T-helper 17 cell (primary cell): ENCODE measurements at places on chromosomes 5 and 9. TPM values are rescaled to one million over a fixed set of nuclear protein-coding genes. Genes with fewer than 3 reads are reported as not detected.

GRCh38 chr5:37308793-37309192 lies 59.6 kb upstream of the CPLANE1 start:
- no peak overlapping the region for H3K27ac ChIP-seq
- H3K36me3 ChIP-seq: peaks cover 8% of the 10 kb centered on the region
- no peaks in the 10 kb centered on the region for H3K27me3 ChIP-seq
- no peaks in the 10 kb centered on the region for H3K4me1 ChIP-seq
- no peak for DNase-seq

GRCh38 chr9:137726764-137727163 lies 108.0 kb downstream of the EHMT1 start:
- H3K27me3 ChIP-seq: no peaks in the 10 kb centered on the region
- no peak for DNase-seq
- H3K4me1 ChIP-seq: peaks cover 48% of the 10 kb centered on the region
- H3K36me3 ChIP-seq: peaks cover 21% of the 10 kb centered on the region
- no peak overlapping the region for H3K4me3 ChIP-seq

SPINK5 gene
- total RNA-seq: not detected

DNA sequence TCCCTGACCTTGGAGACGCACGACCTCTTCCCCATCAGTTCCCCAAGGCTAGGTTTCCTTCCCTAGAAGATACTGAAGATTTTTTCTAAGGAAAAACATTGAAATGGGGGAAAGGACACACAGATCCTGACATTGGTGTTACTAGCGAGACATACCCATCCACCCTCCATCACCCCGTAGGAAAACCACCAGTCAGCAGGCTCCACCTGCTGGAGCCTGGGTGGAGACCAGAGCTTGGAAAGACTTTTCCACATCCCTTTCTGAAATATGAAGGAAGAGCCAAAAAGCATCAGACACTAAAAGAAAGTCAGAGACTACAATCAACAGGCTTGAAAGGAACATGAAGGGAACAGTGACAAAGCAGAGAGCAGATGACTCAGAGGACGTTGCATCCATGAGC lies 638.0 kb downstream of the IRX1 start:
- no peak overlapping the region for H3K27ac ChIP-seq
- no peak overlapping the region for H3K4me3 ChIP-seq
- H3K27me3 ChIP-seq: no peaks in the 10 kb centered on the region
- no peak for DNase-seq
- H3K4me1 ChIP-seq: no peaks in the 10 kb centered on the region
- no peaks in the 10 kb centered on the region for H3K36me3 ChIP-seq

PAEP gene
- not detected for total RNA-seq

DNA sequence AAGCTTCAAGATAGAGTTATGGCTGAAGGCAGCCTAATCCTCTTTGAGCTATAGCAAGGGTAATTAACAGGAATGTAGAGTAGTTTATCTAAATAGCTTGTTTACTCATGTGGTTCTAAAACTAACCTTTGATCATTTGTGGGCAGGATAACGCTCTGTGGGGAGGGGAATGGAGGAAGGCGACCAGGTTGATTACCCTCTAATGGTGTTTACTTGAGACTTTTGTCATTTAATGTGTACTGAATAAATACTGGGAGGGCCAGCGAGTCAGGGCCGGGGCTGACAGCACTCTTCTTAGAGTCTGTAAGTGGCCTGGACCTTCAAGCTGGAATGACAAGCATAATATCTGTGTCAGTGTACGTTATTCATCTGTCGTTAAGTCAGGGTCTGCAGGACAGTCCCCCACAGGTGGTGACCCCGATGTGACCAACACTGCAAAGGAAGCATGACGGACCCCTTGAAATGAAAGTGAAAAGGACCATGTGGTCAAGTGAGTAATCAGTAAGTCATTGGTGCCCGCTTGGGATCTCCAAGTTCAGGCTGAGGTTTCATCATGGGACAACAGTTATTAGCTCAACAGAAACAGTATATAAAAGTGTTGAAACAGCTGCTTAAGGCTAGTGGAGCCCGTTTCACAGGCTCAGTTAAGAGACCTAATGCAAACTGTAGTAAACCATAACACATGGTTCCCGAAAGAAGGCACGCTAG lies 162.6 kb downstream of the CPLANE1 start:
- no peak for DNase-seq
- H3K36me3 ChIP-seq: no peaks in the 10 kb centered on the region
- H3K4me1 ChIP-seq: no peaks in the 10 kb centered on the region
- no peak overlapping the region for H3K27ac ChIP-seq
- H3K4me3 ChIP-seq: no peak overlapping the region
- H3K27me3 ChIP-seq: no peaks in the 10 kb centered on the region

DNA sequence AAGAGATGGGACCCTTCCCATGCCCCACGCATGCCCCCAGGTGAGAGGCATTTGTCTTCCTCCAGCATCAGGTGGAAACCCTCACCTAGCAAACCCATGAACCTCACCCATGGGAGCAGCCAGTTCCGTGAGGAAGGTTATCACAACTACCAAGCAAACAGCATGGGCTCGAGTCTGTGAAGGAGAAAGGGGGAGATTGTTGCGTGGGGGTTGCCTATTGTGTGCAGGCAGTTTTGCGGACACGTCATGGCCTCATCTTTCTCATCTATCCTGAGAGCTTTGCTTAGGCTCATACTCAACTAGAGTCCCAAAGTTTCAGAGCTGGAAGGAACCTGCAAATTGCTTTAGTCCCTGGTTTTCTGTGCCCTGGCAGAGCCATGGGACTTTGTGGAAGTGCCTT lies 73.6 kb upstream of the TGFBR1 start:
- H3K36me3 ChIP-seq: peaks cover 5% of the 10 kb centered on the region
- no peak overlapping the region for H3K27ac ChIP-seq
- DNase-seq: no peak
- no peak overlapping the region for H3K4me3 ChIP-seq

- peaks cover 2% of the 10 kb centered on the region for H3K36me3 ChIP-seq
- H3K27ac ChIP-seq: no peak overlapping the region
- H3K4me3 ChIP-seq: no peak overlapping the region
- H3K27me3 ChIP-seq: no peaks in the 10 kb centered on the region
- H3K4me1 ChIP-seq: peaks cover 6% of the 10 kb centered on the region
- no peak for DNase-seq
Observed at GRCh38 chr5:126370796-126371718, 52.2 kb upstream of the GRAMD2B start.

DNA sequence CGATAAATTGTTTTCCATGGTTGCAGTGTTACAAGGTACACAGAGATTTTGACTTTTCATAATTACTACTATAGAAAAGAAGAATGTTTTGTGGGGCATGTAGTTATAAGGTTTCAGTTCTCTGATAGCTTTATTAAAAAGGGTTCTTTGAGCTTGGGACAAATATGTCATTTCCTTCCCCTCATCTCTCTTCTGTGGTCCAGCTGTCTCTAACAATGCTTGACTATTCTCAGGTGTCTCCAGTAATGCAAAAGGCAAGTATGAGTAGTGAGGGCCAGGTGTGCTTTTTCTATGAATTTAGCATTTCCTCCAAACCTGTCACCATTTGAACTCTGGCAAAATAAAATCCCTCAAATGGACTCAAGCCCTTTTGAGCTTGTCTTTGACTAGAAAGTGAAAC lies 84.3 kb downstream of the SLF1 start:
- H3K27ac ChIP-seq: no peak overlapping the region
- no peak for DNase-seq
- peaks cover 2% of the 10 kb centered on the region for H3K4me1 ChIP-seq
- no peaks in the 10 kb centered on the region for H3K36me3 ChIP-seq
- no peak overlapping the region for H3K4me3 ChIP-seq

NSA2 gene
- total RNA-seq: 75.1 TPM

GRCh38 chr5:2295476-2295875 lies 412.8 kb upstream of the IRX4 start:
- no peaks in the 10 kb centered on the region for H3K36me3 ChIP-seq
- DNase-seq: no peak
- H3K4me3 ChIP-seq: no peak overlapping the region
- no peak overlapping the region for H3K27ac ChIP-seq
- H3K4me1 ChIP-seq: no peaks in the 10 kb centered on the region

- H3K27me3 ChIP-seq: no peaks in the 10 kb centered on the region
- no peak overlapping the region for H3K27ac ChIP-seq
- H3K4me3 ChIP-seq: no peak overlapping the region
- H3K36me3 ChIP-seq: peaks cover 2% of the 10 kb centered on the region
- peaks cover 29% of the 10 kb centered on the region for H3K4me1 ChIP-seq
- no peak for DNase-seq
Observed at GRCh38 chr5:131767891-131768290, 28.9 kb downstream of the FNIP1 start.

NRARP gene
- total RNA-seq: 0.91 TPM

NDST1 gene
- 13.7 TPM for total RNA-seq

DNA sequence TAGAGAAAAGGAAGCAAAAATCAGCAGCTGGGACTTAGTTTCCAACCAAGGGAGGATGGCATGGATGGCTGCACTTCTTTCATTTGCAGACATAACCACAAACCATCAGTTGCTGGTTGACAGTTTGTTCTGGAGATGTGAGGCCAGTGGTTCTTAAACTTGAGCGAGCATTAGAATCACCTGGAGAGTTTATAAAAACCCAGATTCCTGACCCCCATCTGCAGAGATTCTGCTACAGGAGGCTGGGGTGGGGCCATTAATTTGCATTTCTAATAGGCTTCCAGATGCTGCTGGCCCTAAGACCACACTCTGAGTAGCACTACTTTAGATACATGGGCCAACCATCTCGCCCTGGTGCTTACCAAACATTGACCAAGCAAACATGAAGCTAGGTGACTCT lies 60.8 kb downstream of the MARCHF3 start:
- peaks cover 19% of the 10 kb centered on the region for H3K4me1 ChIP-seq
- H3K27me3 ChIP-seq: no peaks in the 10 kb centered on the region
- DNase-seq: no peak
- peaks cover 4% of the 10 kb centered on the region for H3K36me3 ChIP-seq
- H3K27ac ChIP-seq: no peak overlapping the region

TNC gene
- total RNA-seq: not detected

GRCh38 chr5:68189171-68189570 lies 26.4 kb upstream of the PIK3R1 start:
- peaks cover 2% of the 10 kb centered on the region for H3K36me3 ChIP-seq
- no peaks in the 10 kb centered on the region for H3K27me3 ChIP-seq
- no peak overlapping the region for H3K27ac ChIP-seq
- peaks cover 8% of the 10 kb centered on the region for H3K4me1 ChIP-seq
- H3K4me3 ChIP-seq: no peak overlapping the region

GRCh38 chr9:113511856-113512761 lies 48.6 kb downstream of the RGS3 start:
- DNase-seq: peak; percentile 56
- peaks cover 47% of the 10 kb centered on the region for H3K4me1 ChIP-seq
- H3K36me3 ChIP-seq: no peaks in the 10 kb centered on the region
- peak overlapping the region; percentile 73 for H3K4me3 ChIP-seq
- H3K27me3 ChIP-seq: no peaks in the 10 kb centered on the region

- peak within 1 kb of the TSS; percentile 98 for H3K27ac ChIP-seq
- no peaks in the 10 kb centered on the region for H3K27me3 ChIP-seq
- peak within 1 kb of the TSS; percentile 99 for H3K4me3 ChIP-seq
- DNase-seq: peak; percentile 69
Observed at GRCh38 chr5:43602461-43603343, at the start of gene NNT. TSS of gene NNT (plus strand) at chr5:43603180. CDS start at chr5:43609196, 6,016 bp downstream.

GRCh38 chr5:78661044-78661443 lies 12.5 kb upstream of the LHFPL2 start:
- no peak overlapping the region for H3K27ac ChIP-seq
- no peak overlapping the region for H3K4me3 ChIP-seq
- no peaks in the 10 kb centered on the region for H3K36me3 ChIP-seq
- H3K4me1 ChIP-seq: peaks cover 2% of the 10 kb centered on the region

DNA sequence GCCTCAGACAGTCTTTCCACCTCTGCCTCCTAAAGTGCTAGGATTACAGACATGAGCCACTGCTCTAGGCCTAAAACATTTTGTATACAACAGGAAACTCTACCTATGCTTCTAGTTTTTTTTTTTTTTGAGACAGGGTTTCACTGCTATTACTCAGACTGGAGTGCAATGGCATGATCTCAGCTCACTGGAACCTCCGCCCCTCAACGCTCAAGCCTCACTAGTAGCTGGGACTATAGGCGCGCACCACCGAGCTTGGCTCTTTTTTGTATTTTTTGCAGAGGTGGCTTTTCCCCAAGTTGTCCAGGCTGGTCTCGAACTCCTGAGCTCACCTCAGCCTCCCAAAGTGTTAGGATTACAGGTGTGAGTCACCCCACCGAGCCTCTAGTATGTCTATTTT lies 5.4 kb downstream of the HSPA9 start:
- no peak for DNase-seq
- peaks cover 15% of the 10 kb centered on the region for H3K36me3 ChIP-seq
- H3K27me3 ChIP-seq: no peaks in the 10 kb centered on the region
- peaks cover 41% of the 10 kb centered on the region for H3K4me1 ChIP-seq

DNA sequence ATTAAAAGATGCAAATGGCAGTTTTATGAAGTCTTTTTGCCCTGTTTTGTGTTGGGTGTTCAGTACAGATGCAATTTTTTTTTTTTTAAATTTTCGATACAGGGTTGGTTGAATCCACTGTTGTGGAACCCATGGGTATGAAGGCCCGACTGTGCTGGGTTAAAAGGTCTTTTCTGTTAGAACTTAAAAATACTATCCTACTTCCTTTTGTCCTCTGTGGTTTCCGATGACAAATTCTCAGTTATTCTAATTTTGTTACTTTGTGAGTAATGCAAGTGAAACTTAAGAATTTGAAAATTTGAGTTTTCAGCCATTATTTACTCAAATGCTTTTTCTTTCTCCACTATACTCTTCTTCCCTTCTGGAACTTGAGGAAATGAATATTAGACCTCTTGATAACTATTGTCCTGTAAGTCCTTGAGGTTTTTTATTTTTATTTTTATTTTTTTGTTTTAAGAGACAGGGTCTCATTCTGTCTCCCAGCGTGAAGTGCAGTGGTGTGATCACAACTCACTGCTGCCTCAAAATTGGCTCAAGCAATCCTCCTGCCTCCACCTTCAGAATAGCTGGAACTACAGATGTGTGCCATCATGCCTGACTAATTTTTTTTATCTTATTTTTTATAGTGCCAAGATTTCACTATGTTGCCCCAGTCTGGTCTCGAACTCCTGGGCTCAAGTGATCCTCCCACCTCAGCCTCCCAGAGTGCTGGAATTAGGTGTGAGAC lies 67.5 kb downstream of the ZCCHC7 start:
- peaks cover 13% of the 10 kb centered on the region for H3K4me1 ChIP-seq
- H3K27me3 ChIP-seq: no peaks in the 10 kb centered on the region
- peak overlapping the region; percentile 57 for H3K4me3 ChIP-seq
- DNase-seq: no peak
- H3K27ac ChIP-seq: peak overlapping the region; percentile 82

GRCh38 chr9:107387409-107387808 lies 102.2 kb downstream of the KLF4 start:
- H3K27ac ChIP-seq: no peak overlapping the region
- no peak for DNase-seq
- no peak overlapping the region for H3K4me3 ChIP-seq
- H3K27me3 ChIP-seq: peaks cover 48% of the 10 kb centered on the region

GRCh38 chr9:1554081-1555035 lies 460.8 kb upstream of the SMARCA2 start:
- H3K27me3 ChIP-seq: peaks cover 21% of the 10 kb centered on the region
- no peak for DNase-seq
- H3K36me3 ChIP-seq: no peaks in the 10 kb centered on the region
- H3K4me1 ChIP-seq: no peaks in the 10 kb centered on the region
- H3K4me3 ChIP-seq: no peak overlapping the region

- H3K4me1 ChIP-seq: peaks cover 33% of the 10 kb centered on the region
- no peak overlapping the region for H3K4me3 ChIP-seq
- no peaks in the 10 kb centered on the region for H3K27me3 ChIP-seq
- H3K36me3 ChIP-seq: no peaks in the 10 kb centered on the region
- no peak overlapping the region for H3K27ac ChIP-seq
Observed at GRCh38 chr5:111266491-111266890, 42.3 kb downstream of the CAMK4 start.
